Stimulated activated CD8-positive, alpha-beta memory T cell treated with anti-CD3 and anti-CD28 coated beads, Interleukin-7, amount 100 ng/mL, for 1 hour (primary cell): ENCODE measurements at places on chromosomes 4 and X.
A peak's percentile ranks its signal among the peaks of the same experiment; 100 is the strongest.

DNA sequence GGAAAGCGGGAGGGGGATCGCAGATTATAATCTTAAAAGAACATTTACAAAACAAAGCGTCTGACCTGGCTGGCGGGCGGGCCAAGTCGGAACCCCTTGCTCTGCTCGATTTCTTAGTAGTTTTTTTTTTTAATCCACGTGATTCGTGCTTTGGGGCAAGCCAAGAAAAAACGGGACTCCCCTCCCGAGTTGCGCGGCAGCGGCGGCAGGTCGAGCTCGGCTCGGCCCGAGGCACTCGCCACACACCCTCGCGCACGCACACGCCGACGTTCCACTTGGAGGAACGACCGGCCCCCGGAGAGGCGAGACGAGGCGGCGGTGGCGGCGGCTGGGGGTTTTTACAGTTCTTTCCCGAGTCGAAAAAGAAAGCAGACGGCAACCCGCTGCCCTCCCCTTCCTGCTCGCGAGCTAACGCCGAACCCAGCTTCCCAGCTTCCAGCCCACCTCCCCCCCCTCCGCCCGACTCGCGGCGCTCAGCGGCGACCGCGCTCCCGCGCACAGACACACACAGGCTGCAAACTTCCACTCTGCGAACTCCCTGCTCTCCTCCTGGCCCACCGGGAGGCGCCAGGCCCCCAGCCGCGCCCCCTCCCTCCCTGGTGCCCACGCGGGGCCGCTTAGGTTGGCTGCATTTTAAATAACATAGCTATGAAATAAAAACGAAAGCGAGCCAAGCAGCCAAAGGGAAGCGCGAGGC is 1.2 kb downstream of the BCOR start:
- no peak for DNase-seq

GRCh38 chr4:24175707-24176106 is 285.9 kb upstream of the PPARGC1A start:
- DNase-seq: no peak

GRCh38 chrX:40099055-40099958 is 1.5 kb upstream of the BCOR start:
- DNase-seq: no peak

DNA sequence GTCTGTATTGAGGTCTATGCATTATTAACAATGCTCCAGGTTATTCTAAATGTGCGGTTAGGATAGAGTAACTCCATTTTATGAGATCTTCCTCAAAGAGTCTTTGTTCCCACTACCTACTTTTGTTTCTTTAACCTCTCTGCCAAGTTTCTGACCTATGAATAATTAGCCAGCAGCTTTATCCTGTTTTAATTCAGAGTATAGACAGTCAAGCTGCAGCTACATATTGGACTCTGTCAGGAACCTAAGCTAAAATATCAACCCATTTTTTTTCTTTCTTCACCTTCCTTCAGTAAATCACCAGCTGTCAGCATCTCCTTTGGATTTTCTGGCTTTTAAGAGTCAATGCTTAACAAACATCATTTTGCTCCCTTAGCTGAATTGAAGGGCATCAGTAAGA is 72.3 kb downstream of the TMEM47 start:
- DNase-seq: no peak

GRCh38 chr4:53141308-53141707 is 224.6 kb downstream of the SCFD2 start:
- no peak for DNase-seq

DNA sequence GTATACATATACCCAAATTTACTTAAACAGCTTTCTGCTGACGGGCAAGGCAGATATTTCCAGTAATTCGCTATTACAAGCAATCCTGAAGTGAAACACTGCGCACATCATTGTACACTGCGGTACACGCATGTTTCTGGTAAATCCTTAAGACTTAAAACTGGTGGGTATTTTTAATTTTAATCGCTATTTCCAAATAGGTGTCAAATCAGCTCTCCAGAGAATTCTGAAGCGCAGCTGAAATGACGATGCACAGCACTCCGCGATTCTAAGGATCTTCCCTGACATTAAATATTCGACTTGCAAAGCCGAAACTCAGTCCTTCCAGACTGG is 361 bp downstream of the TMEM128 start:
- no peak for DNase-seq

DNA sequence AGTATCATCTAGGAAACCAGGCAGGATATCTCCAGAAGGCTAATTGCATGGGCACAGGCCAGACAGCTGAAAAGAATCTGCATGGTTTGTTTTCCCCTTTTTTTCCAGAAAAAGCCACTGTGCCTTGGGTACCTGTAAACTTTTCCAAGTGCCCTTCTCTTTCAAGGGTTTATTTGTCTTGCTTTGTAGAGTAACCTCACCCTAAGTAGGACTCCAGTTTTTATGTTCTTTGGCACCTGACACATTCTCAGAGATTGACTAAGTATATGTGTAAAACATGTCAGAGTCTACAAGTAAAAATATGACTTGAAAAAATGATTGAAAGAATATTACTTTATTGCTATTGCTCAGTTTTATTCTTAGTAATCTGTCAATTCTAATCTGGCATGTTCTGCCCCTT is 70.7 kb upstream of the TEX13C start:
- no peak for DNase-seq

- peak; percentile 36 for DNase-seq
Measured at GRCh38 chr4:153432965-153433753, 33.0 kb upstream of the TMEM131L start.

DNA sequence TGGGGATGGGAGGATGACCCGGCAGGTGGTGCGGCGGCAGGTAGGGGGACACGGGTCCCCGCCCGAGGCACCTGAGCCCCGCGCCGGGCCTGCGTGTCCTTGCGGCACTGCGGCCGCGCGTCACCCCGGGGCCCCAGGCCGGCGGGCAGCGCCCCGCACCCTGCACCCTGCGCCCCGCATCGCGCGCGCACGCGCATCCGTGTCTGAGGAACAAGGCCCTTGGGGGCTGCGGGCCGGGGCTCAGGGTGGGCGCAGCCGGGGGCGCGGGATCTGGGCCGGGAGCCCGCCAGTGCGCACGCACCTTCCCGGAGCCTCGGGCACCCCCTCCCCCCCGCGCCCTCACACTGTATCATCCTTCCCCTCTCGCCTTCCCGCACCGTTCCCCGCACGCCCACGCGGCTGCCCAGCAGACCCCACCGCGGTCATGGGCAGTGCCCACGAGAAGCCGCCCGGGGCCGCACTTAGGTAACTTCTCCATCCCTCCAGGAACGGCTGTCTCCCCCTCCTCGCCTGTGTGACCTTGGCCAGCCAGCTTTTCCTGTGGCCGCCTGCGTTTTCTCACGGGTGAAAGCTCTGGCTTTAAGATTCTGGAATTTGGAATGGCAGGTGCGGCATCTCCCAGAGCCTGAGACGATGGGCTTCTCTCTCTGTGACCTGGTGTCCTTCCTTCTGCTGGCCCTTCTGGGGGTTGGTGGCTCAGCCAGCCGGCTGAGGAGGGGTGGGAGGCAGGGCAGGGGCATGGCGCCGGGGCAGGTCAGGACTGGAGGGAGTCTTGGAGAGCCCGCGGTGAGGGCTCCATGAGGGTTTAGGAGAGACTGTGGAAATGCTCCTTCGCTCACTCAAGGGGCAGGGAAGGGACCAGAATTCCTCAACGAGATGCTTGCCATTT is 748 bp downstream of the ATP2B3 start:
- DNase-seq: no peak

GRCh38 chr4:138341739-138342415 is 99.7 kb upstream of the SLC7A11 start:
- DNase-seq: no peak

- DNase-seq: no peak
Measured at GRCh38 chr4:170497689-170498088, 407.9 kb upstream of the AADAT start.
